NCI-H748 treated with DMSO at 0.1 percent for 48 hours (cell line): ENCODE measurements at places on chromosomes 7 and 10.

DNA sequence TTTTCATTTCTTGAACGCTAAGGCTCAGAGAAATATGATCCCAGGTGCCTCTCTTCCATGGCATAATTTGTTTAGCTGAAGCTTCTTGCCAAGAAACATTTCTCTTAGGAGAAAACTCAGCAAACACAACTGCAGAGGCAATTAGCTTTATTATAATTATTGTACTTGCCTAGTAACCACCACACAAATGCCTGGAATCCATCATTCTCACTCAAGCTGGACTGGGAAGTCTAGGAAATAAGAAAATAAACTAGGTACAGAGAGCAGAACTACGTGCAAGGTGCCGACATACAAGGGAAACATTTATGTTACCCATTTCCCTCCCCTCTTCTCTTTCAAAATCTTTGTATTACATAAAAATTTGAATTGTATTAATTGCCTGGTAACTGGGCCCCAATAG is 15.1 kb downstream of the SLC35B4 start:
- DNase-seq, result no peak

DNA sequence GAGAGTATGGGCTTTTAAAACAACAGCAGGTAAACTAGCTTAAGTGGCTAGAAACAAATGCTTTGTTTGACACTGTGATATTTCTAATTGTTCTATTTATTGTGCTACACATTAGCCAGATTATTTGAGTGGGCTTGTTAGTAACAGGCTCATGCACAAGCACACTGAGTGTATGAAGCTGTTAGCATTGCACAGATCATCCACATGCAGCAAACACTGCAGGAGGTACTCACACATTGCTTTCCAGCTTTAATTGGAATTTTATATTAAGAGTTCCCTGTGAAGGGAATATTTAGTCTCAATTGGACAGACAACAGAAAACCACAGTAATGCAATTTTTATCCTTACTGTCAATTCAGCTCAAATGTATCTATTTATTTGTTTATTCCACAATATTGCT is 92.9 kb upstream of the ZNF804B start:
- no peak for DNase-seq

DNA sequence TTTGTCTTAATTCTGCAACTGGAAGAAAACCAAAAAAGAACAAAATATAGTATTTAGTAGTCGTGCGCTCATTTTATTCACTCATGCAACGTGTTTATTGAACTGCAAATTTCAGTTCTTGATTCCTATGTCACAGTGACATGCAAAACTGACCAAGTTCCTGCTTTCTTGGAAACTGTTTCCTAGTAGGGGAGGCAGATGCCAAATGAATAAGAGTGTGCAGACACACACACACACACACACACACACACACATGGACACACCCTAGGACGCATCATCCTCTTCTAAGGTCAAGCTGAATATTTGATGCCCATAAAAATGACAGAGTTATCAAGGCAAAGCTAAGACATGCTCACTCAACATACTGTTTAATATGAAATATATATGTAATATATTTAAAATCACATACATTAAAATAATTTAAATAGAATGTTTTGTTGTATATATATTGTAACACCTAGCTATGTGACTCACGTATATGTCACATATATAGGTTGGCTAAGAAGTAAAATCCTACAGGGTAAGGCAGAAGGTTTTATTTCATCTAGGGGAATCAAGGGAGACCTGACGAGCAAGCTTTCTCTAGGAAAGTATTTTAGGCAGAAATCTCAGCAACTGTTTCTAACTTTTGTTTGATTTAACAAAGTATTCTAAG is 79.6 kb downstream of the SVIL start:
- DNase-seq, result no peak

- no peak for DNase-seq
These were observed 92.2 kb downstream of the C10orf105 start for GRCh38 chr10:71627230-71627939.

- DNase-seq, result no peak
These were observed 45.0 kb downstream of the DNMBP start for GRCh38 chr10:99964791-99965190.

DNA sequence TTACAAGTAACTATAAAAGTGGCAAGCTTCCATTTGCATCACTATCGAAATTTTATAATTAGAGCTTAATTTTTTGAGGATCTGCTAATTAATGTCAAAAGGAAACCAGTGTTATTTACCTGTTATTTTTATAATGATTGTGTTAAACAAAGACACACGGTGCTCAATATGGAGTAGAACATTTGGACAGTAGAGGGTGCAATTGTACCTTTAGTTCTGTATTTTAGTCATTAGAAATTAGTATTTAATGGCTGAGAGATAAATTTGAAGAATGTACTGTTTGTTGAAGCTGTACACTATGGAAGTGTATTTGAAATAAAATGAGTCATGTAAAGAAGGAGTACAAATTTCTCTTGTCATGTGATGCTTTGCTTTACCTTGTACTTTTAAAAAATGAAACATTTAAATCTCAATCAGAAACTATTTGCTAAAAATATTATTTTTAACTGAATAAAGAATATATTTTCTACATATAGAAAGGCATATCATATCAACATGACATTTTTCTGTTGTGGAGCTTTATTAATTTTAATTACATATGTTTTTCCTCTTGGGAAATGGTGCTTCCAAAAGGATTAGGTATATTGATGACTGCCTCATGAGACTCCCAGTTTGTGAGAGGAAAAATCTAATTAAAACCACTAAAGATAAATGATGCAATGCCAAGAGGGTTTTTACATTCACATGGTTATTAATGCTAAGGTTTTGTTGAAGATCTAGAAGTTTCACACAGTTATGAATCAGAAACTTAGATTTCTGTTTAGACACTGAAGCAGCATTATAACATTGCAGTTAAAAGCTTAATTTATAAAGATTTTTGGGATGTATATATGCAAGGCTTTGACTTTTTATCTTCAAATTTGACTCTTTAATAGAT is 10.4 kb upstream of the PRKG1 start:
- DNase-seq, result no peak

DNA sequence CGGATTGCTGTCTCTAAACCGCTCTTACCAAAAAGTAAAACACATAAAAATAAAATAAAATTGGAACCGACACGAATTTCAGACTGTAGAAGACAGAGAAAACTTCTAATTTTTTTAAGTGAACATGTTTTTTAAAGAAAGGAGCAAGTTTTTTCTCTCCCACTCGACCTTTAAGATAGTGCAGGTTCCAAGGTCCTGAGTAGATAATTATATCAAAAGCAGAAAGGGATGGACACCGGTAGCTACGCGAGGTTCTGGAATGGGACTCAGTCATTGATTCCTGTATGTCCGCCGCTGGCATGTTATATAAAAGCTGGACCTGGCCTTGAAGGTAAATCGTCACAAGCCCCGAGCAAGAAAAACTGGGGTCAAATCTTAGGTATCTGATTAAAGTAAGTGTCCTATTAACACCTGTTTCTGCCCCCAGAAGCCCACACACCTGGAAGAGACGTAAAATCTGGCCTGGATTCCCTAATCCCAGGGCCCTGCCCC is 462 bp upstream of the CISD1 start:
- no peak for DNase-seq

GRCh38 chr7:77197141-77197540 is 2.5 kb downstream of the FGL2 start:
- DNase-seq, result no peak

DNA sequence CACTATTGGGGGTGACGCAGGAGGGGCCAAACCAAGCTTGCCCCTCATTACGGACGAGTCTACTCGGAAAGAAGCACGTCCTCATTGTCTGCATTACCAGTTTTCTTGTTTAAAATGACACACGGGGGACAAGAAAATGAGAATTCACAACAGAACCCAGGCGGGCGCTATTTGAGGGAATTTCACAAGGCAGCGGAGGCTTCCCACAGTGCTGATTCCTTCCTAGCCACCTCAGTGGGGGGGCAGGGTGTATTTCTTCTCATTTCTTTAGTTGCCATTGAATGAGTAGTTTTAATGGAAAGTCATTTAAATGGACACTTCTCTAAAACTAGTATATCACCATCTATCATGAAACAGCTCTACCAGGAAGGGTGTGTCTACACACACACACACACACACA is 42.9 kb downstream of the NRAP start:
- no peak for DNase-seq

DNA sequence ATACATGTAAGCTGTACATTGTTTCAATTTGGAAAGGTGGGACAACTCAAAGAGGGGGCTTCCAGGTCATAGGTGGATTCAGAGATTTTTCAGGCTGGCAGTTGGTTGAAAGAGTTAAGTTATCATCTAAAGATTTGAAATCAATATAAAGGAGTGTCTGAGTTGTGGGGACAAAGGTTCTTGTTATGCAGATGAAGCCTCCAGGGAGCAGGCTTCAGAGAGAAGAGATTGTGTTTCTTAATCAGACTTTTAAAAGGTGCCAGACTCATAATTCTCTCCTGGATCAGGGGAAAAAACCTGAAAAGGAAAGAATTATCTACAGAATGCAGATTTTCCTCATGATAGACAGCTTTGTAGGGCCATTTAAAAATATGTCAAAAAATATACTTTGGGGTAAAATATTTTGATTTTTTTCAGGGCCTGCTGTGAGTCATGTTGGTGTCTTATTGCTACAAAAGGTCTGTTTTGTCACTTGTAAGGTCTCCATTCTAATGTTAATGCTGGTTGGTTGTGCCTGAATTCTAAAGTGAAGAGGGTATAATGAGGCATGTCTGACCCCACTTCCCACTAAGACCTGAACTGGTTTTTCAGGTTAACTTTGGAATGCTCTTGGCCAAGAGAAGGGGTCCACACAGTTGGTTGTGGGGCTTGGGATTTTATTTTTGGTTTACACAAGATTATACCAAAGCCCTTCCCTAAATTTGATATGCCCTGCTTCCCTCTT is 52.7 kb upstream of the PRSS1 start:
- DNase-seq, result no peak

DNA sequence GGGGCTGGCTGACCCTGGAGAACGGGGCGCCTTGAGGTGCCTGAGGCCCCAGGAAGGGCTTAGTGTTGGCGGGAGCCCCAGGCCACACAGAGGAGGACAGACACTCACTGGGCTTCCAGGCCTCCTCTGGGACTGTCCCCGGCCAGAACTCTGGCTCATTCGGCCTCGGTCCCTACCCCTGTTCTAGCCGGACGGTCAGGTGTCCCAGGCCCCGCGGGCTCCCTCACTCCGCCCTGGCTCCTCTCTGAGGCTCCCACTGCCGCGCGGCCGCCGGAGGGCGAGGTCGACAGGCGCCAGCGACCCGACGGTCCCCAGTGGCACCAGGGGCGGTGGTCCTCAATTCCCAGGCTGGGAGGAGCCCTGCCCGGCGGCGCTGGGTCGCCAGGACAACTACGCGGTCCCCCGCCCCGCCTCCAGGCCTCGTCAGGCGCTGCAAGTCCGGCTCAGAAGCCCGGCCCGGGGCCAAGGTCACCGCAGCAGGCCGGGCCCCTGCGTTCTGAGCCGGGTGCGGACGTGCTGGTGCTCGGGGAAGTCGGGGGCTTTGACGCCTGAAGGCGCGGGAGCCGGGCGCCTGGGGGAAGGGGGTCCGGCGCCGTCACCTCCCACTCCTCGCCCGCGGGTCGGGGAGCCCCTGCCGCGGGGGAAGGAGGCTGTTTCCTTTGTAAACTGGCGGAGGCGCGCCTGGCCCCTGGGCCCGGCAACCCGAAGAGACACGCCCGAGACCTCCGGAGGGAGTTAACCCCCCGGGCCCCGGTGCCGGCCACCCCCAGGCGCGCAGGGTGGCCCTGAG is 1.1 kb upstream of the PWWP2B start:
- no peak for DNase-seq

DNA sequence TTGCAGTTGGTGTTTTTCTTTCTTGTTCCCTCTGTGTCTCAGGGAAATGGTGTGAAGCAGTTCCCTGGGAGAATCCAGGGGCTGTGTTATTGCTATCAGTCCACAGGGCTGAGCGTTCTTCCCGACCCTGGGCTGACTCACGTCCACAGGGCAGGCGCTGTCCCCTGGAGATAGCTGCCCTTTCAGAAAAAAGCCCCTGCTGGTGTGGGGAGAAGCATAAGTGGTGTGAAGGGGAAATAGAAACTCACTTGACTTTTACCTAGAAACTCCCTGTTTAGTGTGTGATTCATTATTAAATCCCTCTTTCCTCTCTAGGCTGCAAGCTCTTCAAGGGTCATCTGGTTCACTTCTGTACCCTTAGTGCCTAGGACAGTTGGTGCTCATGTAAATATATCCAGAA is 63.3 kb upstream of the SMNDC1 start:
- no peak for DNase-seq

- no peak for DNase-seq
These were observed 25.3 kb downstream of the MAP3K8 start for GRCh38 chr10:30459283-30459682.

GRCh38 chr7:140746751-140747150 is 50.2 kb downstream of the NDUFB2 start:
- no peak for DNase-seq

DNA sequence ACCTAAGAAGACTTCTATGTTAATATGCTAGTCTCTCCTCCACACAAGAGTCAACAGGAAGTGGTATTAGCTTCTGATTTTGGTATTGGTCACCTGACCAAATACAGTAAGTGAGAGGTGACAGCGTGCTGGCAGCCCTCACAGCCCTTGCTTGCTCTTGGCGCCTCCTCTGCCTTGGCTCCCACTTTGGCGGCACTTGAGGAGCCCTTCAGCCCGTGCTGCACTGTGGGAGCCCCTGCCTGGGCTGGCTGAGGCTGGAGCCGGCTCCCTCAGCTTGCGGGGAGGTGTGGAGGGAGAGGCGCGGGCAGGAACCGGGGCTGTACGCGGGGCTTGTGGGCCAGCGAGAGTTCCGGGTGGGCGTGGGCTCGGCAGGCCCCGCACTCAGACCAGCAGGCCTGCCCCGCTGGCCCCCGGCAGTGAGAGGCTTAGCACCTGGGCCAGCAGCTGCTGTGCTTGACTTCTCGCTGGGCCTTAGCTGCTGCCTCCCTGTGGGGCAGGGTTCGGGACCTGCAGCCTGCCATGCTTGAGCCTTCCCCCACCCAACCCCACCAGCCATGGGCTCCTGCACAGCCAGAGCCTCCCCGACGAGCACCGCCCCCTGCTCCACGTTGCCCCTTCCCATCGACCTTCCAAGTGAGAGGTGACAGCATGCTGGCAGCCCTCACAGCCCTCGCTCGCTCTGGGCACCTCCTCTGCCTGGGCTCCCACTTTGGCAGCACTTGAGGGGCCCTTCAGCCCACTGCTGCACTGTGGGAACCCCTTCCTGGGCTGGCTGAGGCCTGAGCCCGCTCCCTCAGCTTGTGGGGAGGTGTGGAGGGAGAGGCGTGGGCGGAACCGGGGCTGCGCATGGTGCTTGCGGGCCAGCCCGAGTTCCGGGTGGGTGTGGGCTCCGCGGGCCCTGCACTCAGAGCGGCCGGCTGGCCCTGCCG is 4.2 kb upstream of the ACSL5 start:
- DNase-seq, result no peak

DNA sequence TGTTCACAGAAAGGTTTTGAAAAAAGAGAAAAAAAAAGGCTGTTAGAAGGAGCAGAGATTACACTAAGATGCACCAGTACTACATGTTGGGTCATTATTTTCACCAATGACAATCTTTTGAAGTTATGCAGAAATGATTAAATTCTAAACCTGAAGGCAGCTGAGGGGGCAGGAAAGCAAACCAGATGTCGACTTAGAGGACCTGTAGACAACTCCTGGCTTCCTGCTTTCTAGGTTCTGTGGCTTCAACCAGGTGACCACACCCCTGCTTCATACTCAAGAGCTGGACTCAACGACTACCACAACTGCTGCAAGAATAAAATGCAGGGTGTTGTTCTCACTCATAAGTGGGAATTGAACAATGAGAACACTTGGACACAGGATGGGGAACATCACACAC is 30.0 kb downstream of the MYOF start:
- DNase-seq, result no peak

- DNase-seq, result no peak
These were observed 95.7 kb downstream of the SLIT1 start for GRCh38 chr10:97090035-97090434.

GRCh38 chr7:133398506-133398905 is 145.6 kb downstream of the EXOC4 start:
- no peak for DNase-seq

- no peak for DNase-seq
These were observed 54.1 kb downstream of the NRAP start for GRCh38 chr10:113609704-113610108.
